ENCODE measurements at places on chromosomes 13 and 19.

DNA sequence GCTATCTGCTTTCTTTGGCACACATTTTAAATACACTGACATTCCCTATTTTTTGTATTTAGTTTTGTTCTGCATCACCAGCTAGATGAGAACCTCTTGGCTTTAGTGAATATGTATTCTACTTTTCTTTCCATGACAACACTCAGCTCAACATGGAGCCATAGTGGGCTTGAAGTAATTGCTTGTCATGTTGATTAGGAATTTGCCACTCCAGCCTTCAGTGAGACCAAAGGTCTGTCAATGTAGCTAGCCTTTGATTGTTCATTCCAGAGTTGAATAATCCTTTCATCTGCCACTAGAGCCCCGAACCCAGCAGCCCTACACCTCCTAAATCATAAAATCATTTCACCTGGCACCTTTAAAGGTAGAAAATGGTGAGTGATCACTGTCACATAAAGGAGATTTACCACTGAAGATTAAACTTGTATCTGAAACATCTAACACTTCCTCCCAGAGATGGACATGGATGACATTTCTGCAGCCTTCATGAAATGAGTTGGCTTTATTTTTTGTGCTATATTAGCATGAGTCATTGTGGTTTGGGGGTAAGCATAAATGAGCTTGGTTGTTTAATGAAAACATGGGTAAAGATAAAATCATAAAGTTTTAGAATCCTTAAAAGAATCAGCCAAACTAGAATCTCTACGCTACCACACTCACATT lies 29.2 kb upstream of the GARRE1 start:
- DNase-seq, result peak; percentile 12

GRCh38 chr19:3080286-3080685 lies 13.9 kb upstream of the GNA11 start:
- peak; percentile 32 for DNase-seq

DNA sequence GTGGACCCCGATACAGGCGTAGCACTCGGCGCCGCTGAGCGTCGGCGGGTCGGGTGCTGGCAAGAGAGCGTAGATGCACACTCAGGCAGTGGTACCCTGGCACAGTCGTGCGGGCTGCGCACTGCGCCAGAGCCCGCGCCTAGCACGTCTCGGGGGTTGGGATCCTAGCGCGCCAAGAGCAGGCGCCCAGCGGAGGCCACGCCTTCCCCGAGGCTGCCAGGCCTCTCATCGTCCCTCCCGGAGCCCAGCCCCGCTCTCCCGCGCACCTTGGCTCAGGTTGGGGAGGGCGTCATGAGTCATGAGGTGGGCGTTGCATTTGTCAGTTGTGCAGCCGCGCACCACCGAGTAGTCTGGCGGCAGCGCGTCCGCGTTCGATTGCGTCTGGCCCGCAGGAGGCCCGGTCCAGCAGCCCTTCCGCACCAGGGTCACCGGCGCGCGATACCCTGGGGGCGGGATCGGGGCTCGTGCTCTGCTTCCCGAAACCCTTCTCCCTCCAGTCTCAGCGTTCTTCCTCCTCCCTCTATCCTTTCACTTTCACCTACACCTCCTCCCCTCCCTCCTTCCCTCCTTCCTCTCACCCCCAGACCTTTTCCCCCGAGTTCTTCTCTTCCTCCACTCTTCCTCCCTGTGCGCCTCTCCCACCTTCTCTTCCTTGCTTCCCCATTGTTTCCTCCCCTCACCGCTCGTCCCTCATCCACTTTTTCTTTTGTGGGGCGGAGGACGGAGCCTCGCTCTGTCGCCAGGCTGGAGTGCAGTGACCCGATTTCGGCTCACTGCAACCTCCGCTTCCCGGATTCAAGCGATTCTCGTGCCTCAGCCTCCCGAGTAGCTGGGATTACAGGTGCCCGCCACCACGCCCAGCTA lies 3.5 kb downstream of the LYPD5 start:
- DNase-seq, result peak; percentile 65

DNA sequence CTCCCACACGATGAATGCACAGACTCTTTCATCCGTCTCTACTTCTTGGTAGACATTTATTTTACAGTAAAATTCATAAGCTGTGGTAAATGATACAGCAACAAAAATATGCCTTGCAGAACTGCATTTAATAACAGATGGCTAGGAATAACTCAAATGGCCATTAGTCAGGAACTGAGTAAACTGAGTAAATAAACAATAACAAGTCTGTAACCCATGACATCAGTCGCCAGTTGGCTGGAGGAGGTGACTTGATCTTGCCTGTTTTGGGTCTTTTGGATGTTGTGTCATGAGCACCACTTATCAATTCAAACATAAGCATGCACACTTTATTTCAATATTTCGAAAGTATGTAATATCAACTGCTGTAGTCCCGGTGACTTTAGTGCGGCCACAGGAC lies 632.6 kb upstream of the ARGLU1 start:
- no peak for DNase-seq

DNA sequence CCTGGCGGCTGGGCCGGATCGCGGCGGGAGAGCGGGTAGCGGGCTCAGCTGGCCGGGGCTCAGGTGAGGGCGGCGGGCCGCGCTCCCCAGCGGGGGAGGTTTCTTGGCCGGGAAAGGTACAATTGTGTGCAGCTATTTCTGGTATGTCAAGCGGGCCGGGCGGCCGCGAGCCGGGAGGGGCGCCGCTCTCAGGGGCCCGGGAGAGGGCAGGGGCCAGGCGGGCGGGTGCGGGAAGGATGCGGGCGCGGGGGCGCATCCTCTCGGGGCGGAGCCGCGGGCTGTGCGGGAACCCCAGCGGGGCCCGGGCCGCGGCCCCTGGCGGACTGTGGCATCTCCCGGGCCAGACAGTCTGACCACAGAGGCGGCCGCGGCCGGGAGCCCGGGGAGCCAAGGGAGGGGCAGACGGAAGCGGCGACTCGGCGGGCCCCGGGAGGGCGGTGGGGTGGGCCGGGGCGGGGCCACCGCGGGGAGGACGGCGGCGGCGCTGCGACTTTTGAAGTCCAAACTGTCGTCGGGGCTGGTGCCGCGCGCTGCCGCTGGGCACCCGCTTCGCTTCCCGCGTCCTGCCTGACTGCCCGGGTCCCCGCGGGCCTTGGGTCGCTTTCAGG lies at the start of gene LMO7:
TSS of gene LMO7 (plus strand) at position 503 of the 608 bp plus-strand sequence. CDS start 328 bp downstream, outside the sequence.
- DNase-seq, result peak; percentile 49

- DNase-seq, result no peak
Observed at GRCh38 chr13:39930544-39931444, 275.3 kb downstream of the COG6 start.

DNA sequence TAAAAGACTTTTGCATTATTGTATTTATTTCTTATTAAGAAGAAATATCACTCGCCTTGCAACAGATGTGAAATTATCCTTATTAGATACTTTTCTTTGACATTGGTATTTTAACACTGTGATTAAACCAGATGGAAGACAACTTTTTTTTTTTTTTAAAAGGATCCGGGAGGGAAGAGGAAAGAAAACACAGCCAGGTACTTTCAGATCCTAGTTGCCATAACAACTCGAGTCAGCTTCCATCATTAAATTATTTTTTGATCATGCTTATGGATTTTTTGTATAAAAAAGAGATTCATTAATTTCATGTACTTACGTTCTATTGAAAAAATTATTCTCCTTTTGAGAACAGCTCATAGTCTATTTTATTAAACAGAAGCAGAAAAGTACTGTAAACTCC lies 515.7 kb downstream of the TBC1D4 start:
- DNase-seq, result no peak

Measured in suppressor macrophage treated with lipopolysaccharide for 1 hour (primary cell).